ENCODE measurements at places on chromosomes 2 and 18.

GRCh38 chr2:158034198-158034866 lies 67.3 kb upstream of the UPP2 start:
- peak; percentile 6 for DNase-seq

DNA sequence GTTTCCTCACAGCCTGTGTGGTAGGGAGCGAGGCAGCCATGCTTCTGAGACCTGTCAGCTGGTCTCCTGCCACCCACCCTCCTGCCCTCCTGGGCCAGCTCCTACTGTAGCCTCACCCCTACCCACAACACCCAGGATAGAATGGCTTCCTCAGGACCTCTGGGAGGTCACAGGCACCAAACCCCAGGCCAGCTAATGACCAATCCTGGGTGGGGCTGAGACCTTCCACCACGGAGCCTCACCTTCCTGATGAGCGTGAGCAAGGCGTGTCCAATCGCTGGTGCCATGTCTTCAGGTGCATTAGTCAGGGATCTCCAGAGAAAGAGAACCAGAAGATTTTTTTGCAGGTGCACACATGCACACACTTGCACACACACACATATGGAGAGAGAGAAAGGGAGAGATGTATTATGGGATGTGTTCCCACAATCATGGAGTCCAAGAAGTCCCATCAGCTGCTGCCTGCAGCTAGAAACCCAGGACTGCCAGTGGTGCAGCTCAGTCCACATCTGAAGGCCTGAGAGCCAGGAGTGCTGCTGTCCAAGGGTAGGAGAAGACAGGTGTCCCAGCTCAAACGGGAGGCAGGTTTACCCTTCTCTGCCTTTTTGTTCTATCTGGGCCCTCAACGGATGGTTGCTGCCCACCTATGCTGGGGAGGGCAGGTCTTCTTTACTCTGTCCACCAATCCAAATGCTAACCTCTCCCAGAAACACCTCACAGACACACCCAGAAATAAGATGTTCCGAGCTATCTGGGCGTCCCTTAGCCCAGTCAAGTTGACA lies 70.4 kb upstream of the HDAC4 start:
- DNase-seq = no peak

GRCh38 chr2:85405201-85406059 lies 4.7 kb downstream of the CAPG start:
- DNase-seq = no peak

- DNase-seq = no peak
Measured at GRCh38 chr2:95076705-95077529, 44.7 kb downstream of the MRPS5 start.

DNA sequence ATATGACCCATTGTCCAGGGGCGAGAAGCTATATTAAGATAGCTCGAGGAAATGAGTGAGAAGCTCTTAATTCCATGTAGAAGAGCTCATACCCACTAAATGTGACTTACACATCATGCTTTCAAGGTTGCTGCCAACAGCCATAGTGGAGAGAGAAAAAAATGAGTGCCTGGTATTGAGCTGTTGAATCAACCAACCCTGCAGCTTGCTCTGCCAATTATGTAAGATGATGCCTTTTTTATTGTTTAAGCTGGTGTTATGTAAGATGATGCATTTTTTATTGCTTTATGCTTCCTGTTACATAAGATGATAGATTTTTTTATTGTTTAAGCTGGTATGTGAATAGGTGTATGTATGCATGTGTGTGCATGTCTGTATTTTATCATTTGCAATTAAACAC lies 228.2 kb downstream of the CCDC178 start:
- no peak for DNase-seq

GRCh38 chr18:9444549-9444948 lies 30.8 kb upstream of the RALBP1 start:
- no peak for DNase-seq

DNA sequence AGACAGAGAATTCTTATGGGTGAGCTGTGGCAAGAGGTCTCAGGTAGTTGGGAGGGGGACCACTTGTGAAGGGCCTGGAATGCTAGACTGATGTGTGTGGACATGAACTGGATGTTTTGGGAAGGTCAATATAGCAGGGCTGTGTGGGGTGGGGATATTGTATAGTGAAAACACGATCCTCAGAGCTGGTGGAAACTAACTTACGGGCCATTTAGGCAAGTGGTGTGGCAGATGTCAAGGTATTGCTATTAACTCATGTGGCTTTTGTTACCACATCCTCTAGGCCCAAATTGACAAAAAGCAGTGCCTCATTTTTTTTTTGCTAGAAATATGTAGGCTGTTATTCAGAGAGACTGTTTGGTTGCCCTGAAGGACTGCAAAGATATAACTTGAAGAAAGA lies 8.0 kb upstream of the GALNT1 start:
- DNase-seq = no peak

- DNase-seq = no peak
Measured at GRCh38 chr2:42049221-42050009, 1.6 kb downstream of the PKDCC start.

DNA sequence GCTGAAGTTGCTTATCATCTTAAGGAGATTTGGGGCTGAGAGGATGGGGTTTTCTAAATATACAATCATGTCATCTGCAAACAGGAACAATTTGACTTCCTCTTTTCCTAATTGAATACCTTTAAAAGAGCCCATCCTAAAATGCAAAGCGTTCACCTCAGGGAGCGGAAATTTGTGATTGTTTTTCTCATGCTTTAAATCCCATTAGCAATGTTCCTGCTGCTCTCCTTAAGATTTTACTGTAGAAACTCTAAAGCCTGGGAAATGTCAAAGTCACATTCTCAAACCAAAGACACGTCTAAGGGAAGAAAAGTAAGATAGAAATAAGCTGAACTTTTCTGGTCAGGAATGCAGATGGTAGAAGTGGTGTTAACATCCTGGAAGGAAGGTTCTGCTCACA lies 285.8 kb upstream of the MAP2 start:
- no peak for DNase-seq

DNA sequence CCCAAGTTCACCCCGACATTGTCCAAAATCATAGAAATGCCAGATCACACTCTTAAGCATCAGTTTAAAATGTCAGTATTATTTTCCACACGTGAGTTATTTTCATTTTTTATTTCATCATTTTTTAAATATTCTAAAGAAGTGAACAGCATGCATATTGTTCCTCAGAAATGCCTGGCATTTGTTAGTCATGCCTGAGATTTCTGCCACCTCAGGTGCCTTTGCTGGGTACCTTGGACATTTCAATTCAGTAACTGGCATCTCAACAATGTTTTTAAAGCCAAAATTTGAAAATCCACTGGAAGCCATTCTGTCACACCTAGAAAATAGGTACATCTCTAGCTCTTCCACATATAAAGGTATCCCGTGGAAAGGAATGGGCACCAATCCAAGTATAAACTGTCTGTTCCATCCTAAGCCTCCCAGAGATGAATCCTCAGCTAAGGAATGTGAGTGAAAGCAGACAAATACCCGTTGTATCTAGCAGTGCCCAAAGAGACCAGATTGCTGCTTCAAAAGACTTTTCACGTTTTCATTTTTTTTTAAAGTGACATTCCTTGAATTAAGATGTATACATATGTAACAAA lies 159.8 kb downstream of the ZNF385B start:
- no peak for DNase-seq

DNA sequence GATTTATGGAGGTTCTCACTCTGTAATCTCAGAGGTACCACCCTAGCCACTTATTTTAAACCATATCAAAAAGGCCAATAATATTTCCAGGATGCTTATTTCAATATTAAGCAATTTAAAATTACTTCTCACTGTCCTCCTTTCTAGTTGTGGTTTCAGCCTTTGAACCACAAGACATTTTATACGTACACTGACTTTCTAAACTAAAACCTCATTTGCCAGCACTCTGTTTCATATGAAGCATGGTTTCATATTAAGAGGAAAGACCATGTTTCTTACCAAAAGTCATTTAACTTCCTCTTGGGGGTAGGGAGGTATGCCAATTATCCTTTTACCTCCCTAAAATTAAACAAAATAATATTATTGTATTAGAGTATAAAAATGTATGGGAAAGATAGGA lies 399.8 kb downstream of the CDH7 start:
- DNase-seq = no peak

- DNase-seq = no peak
Measured at GRCh38 chr18:21599585-21600525, 649 bp downstream of the ESCO1 start.

- DNase-seq = no peak
Measured at GRCh38 chr2:228673876-228674554, 492.5 kb upstream of the SPHKAP start.

GRCh38 chr2:1800716-1801388 lies 56.5 kb upstream of the PXDN start:
- no peak for DNase-seq

DNA sequence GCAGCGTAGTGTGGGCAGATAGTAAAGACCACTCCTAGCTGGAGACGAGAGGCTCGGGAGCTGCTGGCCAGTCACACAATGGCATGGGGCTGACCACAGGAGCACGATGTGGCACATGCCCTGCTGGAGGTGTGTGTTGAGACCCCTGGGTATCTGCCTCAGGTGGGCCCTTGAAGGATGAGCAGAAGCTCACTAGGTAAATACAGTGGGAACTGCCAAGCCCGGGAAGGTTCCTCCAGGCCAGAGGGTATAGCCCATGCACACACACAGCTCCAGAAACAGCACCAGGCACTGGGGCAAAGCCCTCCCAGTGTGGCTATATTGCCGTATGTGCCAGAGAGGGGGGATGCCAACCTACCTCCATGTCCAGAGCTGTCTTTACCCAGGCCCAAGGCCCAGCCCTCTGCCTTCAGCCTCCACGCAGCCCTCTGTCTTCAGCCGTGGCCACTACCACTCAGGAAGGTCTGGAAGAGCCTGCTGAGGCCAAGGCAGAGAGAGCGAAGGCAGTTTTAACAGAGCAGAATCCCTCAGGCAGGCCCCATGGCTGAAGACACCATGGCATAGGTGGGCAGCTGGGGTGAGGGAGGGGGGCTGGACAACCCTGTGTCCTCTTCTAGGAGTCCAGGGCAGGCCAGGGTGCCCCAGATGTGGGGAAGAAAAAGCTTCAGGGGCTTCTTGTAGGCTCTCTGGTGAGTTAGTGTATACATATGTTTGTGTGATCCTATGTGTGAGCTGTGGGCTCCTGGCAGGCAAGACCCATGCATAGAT lies 7.0 kb upstream of the ARID5A start:
- no peak for DNase-seq

- DNase-seq = no peak
Measured at GRCh38 chr18:53411511-53411910, 813.0 kb downstream of the MBD2 start.

DNA sequence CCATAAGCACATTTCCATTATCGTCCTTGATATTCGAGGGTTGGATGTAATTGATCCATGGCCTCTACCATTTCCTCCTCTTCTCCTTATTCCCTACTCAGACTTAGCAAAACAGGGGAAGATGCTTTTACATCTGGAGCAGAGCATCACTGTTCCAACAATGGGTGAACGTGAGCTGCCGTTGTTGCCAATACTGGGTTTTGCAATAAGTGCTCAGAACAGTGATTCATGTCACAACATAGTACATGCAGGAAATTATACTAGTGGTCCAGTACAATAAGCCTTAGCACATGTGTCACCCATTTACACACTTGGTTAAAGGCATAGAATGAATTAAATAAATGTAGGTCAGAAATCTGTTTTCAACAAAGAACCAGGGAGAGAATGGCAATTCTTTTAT lies 112.4 kb downstream of the DCC start:
- DNase-seq = no peak

DNA sequence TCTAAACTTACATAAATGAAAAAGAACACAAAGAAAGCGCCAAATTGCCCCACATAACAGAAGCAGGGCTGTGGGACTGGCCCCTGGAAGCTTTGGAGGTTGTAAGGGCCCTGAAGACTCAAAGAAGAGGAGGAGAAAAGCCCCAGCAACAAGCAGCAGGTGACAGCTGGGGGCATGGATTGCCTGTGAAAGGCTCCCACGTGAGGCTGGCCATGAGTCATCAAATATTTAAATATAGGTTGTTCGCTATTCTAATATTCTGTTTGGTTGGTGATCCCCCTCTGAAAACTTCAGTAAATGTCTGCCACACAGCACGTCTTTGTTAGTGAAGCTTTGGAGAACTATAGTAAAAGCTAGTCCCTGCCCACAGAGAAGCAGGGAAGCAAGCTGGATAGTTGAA lies 132.4 kb downstream of the MREG start:
- no peak for DNase-seq

DNA sequence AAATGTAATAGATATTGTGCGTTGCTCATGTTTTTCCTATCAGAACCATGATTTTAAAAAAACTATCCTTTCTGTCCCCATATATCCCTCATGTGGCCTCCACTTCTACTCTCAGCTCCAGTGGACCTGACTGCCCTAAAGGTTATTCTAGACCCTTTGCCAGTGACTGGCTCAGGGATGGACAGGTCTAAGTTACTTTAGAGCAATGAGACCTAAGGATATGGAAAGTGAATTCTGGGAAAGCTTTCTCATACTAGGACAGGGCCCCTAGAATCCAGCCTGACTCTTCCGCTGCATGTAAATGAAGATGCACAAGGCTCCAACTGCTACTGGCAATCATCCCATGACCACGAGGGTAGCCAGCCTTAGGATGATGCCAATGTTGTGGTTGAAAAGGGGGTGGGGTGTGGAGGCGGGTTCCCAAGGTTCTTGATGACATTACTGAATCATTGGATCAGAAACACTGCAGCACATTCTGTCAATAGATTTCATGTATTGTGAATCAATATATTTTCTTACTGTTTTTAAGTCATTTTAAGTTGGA lies 21.3 kb downstream of the C2orf69 start:
- no peak for DNase-seq

GRCh38 chr18:72830109-72830508 lies 37.7 kb downstream of the NETO1 start:
- DNase-seq = no peak

DNA sequence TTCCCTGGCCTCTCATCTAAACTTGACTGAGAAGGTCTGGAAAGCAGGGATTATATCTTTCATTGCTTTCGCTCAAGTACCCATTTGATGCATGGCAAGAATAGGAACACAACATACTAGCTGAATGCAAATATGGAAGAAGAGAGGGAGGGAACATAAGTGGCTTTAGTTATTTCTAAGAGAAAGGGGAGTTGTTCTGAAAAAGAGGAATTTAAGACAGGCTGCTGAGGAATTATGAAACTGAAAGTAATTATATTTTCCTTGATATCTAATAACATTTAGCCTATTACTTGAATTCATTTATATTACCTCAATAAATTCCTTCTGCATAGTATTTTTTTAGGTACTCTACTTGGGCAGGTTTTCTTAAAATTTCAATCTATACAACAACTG lies 105.8 kb upstream of the TTN start:
- DNase-seq = no peak

DNA sequence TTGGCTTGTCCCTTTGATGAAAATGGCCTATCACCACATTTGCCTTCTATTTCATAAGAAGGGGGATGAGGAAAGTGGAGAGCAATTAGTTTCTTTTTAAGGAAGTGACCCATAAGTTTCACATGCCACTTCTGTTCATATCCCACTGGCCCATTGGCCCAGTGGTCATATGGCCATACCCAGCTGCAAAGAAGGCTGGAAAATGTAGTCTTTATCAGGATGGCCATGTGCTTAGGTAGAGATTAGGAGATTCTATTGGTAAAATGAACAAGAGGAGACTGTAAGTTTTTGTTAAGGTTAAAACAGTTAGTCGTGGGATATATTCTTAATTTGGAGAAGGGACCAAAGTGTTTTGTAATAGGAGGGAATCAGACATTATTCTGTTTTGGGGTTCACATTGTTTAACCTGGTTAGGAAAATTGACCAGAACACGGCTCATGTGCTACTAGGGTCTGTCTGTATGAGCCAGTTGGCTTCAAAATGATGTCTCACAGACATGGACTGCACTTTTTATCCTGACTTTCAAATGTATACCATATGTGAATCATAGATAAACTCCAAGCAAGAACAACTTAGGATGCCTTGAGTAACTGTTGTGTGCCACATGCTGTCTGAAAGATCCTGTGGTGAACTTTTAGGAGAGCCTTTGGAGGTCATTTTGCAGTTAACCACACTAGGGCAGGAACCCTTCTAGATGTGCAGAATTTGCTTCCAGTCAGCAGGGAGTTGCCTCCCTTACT lies 17.3 kb downstream of the PLCL1 start:
- DNase-seq = no peak

Measured in T1000 (cell line).